Stomach (tissue), 19 donors: ENCODE measurements at places on chromosomes 12 and 14.
A peak's percentile ranks its signal among the peaks of the same experiment; 100 is the strongest.

GRCh38 chr14:89617481-89618329 lies 200.7 kb upstream of the FOXN3 start:
- peak; percentile 45 for DNase-seq

GRCh38 chr14:99928963-99929362 lies 135.8 kb downstream of the EML1 start:
- DNase-seq, result no peak

GRCh38 chr12:94289461-94290312 lies 141.3 kb downstream of the PLXNC1 start:
- no peak for DNase-seq

- DNase-seq, result no peak
Observed at GRCh38 chr14:32608857-32609256, 279.8 kb downstream of the AKAP6 start.

DNA sequence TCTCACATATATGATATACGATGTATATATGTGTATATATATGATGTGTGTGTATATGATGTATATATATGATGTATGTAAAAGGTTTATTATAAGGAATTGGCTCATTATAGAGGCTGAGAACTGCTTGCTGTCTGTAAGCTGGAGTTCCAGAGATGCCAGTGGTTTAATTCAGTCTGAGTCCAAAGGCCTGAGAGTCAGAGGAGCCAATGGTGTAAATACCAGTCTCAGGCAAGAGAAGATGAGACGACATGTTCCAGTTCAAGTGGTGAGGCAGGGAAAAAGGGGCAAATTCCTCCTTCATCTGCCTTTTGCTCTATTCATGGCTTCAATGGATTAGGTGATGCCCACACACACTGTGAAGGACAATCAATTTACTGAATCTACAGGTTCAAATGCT lies 17.1 kb upstream of the STYK1 start:
- no peak for DNase-seq

DNA sequence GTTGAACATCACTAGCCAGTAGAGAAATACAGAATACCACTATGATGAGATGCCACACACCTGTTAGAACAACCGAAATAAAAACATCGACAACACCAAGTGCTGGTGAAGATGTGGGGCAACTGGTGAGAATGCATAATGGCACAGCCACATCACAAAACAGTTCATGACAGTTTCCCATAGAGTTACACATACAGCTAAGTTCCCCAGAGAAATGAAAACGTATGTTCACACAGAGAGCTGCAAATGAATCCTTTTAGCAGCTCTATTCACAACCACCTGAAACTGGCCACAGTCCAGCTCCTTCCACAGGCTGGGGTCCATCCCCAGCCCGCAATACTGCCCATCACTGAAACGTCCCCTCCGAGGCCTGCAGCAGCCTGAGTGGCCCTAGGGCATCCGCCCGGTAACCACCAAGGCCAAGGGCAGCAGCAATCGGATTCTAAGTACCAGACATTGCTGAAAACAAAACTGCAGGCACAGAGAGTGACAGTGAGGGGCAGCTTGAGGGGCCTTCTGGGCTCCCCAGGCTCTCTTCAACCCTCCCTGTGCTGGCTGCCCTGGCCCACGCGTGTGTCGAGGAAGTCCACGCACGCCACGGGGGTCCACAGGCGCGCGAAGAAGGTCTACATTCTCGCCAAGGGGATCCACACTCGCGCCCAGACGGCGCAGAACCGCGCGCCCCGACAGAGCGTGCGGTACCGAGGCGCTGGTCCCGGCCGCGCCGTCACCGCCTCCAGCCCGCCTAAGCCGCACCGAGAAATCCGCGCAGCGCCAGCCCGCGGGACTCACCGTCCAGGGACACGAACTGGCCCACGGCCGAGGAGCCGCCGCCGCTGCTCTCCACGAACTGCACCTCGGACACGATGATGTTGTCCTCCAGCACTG lies 903 bp downstream of the BRF1 start:
- DNase-seq, result no peak

GRCh38 chr14:78611796-78612571 lies 441.8 kb downstream of the NRXN3 start:
- DNase-seq, result no peak

- peak; percentile 31 for DNase-seq
Observed at GRCh38 chr14:92563359-92563758, 49.8 kb downstream of the RIN3 start.

DNA sequence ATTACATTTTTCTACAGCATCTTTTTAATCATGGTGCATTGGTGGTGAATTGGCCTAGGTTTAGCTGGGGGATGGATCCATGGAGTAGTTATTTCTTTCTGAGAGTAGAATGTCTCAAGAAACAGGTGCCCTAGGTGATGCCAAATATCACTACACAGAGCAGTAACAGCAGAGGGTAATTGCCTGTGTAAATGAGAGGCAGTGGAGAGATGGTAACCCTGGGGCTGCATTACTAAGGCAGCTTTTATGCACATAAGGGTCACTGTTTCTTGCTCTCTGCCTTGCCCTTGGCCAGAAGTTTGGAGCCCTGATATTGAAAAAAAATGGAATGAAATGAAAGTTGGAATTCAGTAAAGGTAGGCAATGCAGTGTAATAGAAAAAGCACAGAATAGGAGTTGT lies 604.0 kb downstream of the NOVA1 start:
- DNase-seq, result no peak

GRCh38 chr12:48003226-48004052 lies 837 bp downstream of the COL2A1 start:
- no peak for DNase-seq

- DNase-seq, result no peak
Observed at GRCh38 chr12:7959701-7960121, 23.7 kb upstream of the SLC2A3 start.

GRCh38 chr14:103396463-103396862 lies 11.2 kb downstream of the MARK3 start:
- no peak for DNase-seq
